ENCODE measurements at places on chromosomes 11 and 22. TPM values are rescaled to one million over a fixed set of nuclear protein-coding genes. Genes with fewer than 3 reads are reported as not detected.

Gene OR2AT4
- polyA plus RNA-seq: not detected

Gene EMID1
- polyA plus RNA-seq: 0.23 TPM

Gene TIMM10B
- 16.3 TPM for polyA plus RNA-seq

Gene FBLN1
- 36.4 TPM for polyA plus RNA-seq

Gene CECR2
- polyA plus RNA-seq: 6.4 TPM

Gene SPTBN2
- polyA plus RNA-seq: 0.90 TPM

Gene KRTAP5-11
- not detected for polyA plus RNA-seq

Gene SCGB2A2
- not detected for polyA plus RNA-seq

Gene SF3B2
- 94.9 TPM for polyA plus RNA-seq

Gene POU2AF2
- polyA plus RNA-seq: not detected

Gene IL17RA
- polyA plus RNA-seq: 4.6 TPM

Gene GGT5
- 67.4 TPM for polyA plus RNA-seq

DNA sequence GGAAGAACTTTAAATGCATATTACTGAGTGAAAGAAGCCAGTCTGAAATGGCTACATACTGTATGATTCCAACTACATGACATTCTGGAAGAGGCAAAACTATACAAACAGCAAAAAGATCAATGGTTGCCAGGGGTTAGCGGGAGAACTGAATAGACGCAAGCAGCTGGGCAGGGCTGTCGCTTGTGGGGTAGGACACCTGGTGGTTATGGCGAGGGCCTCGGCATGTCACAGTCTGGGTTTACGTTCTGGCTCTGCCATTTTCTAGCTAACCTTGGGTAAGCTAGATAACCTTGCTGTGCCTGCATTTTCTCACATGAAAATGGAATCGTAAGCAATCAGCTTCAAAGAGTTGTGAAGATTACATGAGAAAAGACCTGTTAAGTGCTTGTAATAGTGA, 55.2 kb upstream of the SYT13 start:
- DNase-seq: no peak

DNA sequence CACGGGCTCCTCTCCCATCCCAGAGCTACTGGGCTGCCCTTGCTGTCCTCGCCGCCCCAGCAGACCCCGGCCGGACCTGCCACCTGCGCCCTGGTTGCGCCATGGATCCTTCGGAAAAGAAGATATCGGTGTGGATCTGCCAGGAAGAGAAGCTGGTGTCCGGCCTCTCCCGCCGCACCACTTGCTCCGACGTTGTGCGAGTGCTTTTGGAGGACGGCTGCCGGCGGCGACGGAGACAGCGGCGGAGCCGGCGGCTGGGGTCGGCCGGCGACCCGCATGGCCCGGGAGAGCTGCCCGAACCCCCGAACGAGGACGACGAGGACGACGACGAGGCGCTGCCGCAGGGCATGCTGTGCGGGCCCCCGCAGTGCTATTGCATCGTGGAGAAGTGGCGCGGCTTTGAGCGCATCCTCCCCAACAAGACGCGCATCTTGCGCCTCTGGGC, 382 bp downstream of the RASSF10 start:
- no peak for DNase-seq

GRCh38 chr11:27186580-27186979, 146.0 kb downstream of the BBOX1 start:
- no peak for DNase-seq

DNA sequence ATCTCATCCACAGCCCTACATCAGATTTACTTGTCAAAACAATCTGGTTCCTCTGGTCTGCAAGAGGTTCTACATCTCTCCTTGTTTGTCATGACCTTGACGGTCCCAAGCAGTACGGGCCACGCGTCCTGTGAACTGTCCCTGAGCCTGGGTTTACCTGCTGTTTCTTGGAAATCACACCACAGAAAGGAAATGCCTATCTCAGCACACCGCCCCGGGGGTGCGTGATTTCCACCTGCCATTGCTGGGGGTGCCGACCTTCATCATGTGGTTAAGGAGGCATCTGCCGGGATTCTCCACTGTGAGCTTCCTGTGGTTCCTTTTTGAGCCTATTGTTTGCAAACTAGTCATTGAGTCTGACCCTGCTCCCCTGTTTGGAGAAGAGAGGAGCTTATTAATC, 1363.4 kb downstream of the BRD1 start:
- DNase-seq: no peak

GRCh38 chr11:67452141-67452952, at the start of gene GPR152:
TSS of gene GPR152 (minus strand) at chr11:67452729. CDS start at chr11:67452724, 5 bp downstream.
- no peak for DNase-seq

DNA sequence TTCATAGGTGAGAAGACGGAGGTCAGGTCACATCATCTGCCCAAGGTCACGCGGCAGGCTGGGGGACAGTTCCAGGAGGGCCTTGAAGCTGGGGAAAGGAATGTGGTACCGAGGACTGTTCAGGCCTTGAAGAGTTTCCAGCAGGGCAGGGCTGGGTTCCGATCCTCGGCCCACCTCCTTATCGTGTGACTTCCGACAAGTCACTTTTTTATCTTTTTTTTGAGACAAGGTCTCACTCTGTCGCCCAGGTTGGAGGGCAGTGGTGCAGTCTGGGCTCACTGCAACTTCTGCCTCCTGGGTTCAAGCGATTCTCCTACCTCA, 623 bp downstream of the NDUFS8 start:
- no peak for DNase-seq

DNA sequence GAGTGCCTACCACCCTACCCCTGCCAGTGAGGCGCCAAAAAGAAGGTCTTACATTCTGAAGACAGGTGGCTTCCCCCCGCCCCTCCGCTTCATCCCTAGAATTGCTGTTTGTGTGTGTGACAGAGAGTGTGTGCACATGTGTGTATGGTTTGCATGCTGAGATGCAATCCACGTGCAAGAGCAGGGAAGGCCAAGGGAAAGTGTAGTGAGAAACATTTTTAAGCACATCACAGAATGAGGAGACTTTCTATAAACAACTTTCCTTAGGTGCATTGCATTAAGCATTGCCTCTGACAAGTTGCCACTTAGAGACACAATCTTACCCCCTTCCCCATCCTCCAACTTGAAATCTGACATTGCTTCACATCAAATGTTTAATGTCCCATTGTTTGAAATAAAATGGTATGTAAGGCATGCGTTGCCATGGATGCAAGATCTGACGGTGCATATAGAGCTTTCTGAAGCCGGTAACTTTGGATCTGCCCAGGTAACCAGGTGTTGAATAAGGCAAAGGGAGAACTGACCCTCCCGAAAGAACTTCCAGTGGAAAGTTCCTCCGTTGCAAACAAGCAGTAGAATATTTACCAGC, 21.4 kb downstream of the FJX1 start:
- DNase-seq: no peak

DNA sequence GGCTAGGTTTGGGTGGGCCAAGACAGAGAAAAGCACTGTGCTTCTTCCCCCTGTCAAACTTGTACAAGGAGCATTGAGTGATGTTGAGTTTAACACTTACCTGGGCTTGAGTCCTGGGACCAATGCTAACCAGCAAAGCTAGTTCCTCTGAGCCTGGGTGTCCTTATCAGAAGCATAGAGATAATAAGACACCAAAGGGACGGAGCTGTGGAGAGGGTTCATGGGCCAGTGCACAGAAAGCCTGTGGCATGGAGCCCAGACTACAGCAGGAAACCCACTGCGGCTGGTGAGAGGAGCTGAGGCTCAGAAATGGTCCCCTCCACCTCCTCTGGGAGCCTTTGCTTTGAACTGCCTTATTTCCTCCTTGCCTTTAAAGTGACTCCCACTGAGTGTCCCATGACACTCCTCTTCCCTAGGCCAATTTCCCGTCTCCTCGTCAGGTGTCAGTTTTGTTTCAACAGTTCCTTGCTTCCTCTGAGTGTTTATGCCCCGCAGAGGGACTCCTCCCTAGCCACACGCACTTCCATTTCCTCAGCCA, 9.4 kb downstream of the SLCO2B1 start:
- peak; percentile 50 for DNase-seq

- DNase-seq: no peak
These were observed 613 bp upstream of the MCHR1 start for GRCh38 chr22:40678493-40679248.

GRCh38 chr11:77143405-77144020, 15.5 kb downstream of the MYO7A start:
- DNase-seq: no peak

Measured in heart right ventricle (tissue), 16 donors.